Stimulated activated CD4-positive, alpha-beta T cell treated with anti-CD3 and anti-CD28 coated beads, Interleukin-15, amount 100 ng/mL, for 48 hours (primary cell): ENCODE measurements at places on chromosomes 12 and 14.

DNA sequence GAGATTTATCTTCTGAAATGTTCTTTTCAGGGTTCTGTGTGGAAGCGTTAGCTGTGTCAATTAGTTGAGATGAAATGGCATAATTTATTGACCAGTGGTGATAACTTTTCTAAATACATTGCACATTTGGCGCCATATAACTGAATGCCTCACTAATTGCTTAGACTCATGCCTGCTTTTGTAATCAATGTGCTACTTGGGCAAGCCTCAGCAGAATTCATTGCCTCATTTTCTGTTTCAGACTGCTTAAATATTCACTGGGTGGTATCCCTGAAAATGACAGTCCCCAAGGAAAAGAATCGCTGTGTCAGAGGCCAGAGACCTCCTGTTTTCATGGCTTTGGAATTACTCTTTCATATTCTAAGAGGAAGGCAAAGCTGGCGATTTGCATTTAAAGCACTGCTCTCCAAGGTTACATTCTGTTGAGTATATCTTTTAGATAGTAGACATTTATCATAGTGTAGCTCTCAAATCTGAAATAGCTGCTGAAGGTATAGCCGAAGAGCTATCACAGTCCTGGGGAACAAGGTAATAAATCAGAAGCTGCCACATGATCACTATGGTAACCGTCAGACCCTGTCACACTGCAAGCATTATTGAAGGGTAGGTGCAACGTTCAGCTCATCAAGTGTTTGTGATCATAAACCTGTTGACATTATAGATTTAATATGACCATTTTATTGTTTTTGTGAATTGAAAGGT is 297.3 kb upstream of the E2F7 start:
- no peak for DNase-seq

- no peak for DNase-seq
Observed at GRCh38 chr12:67318786-67319185, 49.6 kb downstream of the CAND1 start.

- no peak for DNase-seq
Observed at GRCh38 chr14:52446355-52446754, 106.0 kb downstream of the TXNDC16 start.

DNA sequence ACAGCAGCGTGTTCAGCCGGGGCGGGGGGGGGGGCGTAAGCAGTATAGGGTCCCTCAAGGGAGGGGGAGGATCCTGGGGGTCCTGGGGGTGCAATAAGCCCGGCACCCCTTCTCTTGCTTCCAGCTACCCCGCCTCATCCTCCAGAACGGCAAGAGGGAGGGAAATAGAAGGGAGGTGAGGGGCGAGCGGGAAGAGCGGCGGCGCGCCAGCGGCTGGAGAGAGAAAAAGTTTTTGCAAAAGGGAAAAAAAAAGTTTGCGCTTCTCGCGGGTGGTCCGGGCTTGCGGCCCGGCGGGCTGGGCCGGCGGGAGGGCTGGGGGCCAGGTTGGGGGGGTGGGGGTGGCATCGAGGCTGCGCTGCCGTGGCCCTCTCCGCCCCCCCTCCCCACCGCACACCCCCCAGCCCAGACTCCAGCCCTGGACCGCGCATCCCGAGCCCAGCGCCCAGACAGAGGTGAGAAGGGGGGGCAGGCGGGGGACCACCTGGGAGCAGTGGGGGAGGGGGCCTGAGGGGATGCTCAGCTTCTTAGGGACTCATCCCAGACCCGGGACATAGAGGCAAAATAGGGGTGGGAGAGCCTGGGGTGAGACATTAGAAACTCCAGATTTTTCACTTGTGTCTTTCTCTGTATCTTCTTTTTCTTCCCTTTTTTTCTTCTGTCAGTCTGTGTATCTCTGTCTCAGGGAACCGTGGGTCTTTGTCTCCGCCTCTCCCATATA is at the start of gene GLI1:
Gene GLI1, plus strand, starts transcription at position 36 of the 718 bp plus-strand sequence. CDS start 3,907 bp downstream, outside the sequence.
- no peak for DNase-seq

DNA sequence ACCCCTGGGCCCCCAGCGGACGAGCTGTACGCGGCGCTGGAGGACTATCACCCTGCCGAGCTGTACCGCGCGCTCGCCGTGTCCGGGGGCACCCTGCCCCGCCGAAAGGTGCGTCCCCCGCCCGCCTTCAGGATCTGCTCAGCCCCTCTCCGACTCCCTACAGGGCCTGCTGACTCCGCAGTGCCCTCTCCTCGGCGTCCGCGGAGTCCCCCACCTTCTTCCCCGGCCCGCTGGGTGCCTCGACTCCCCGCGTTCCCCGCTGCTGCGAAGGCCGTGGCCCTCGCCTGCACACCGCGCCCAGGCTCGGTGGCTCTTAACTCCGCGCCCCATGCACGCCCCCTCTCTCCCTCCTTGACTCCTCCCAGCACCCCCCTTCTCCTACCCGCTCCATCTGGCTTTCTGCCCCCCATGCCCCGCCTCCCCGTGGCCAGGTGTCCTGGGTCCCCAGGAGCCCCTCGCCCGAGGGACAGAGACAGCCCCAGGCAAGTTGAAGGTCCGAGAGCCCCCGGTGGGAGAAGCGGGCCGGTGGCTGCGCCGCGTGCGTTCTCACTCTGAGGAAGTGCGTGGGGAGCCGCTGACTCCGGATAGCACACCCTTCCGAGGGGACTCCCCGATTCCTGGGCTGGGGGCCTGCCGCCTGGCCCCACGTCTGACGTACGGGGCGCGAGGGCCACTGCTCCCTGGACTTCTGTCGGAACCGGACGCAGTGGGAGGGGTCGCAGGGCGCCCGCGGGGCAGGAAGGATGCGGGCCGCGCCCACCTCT is 594 bp downstream of the TAMALIN start:
- DNase-seq, result no peak

DNA sequence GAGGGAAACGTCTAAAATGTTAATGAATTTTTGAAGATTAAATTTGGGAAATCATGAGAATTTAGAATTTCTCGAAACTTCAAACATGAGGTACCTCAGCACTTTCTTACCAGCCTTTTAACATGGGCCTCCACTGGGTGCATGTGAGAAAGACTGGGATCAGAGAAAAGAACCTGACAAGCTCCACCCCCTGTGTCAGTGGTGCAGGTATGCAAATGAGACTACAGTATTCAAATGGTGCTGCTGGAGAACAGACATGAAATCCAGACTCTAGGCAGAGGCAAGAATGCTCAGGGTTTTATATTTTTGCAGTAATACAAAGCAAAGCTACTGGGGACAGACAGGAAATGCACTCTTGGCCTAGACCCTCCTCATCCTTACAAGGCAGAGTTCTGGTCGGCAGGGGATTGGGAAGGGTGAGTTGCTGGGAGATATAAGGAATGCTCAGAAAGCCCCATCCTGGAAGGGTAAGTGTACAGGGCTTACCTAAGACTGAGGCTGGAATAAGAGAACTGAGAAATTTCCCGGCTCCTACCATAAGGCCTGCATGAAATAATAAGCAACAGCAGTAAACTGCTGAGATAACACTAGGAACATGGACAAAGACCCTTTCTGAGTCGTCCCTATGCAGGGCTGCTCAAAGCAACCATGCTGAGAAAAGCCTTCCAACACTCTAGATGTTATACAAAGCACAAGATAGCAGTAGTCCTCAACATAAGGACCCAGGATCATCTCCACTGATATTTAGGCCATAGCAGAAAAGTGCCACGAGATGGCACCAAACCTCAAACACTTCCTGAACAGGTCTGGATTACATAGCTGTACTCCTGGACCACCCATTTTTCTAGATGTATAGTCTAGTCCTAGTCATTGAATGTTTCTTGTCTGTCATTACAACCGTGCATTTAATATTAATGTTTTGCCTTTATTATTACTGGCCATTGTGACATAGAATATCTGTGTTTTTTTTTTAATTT is 260.8 kb downstream of the RASSF9 start:
- no peak for DNase-seq
